Renal pelvis (tissue), 12 donors: ENCODE measurements at places on chromosomes 16 and 17. TPM values are rescaled to one million over a fixed set of nuclear protein-coding genes. Genes with fewer than 3 reads are reported as not detected.
A peak's percentile ranks its signal among the peaks of the same experiment; 100 is the strongest.

The CDRT4 gene
- 7.8 TPM for polyA plus RNA-seq

The DOC2B gene
- 73.7 TPM for polyA plus RNA-seq

- DNase-seq, result no peak
Measured at GRCh38 chr16:79473456-79473855, 127.1 kb downstream of the MAF start.

- DNase-seq, result peak; percentile 87
Measured at GRCh38 chr16:24609740-24610415, 70.5 kb downstream of the RBBP6 start.

GRCh38 chr17:1916316-1916715, 86.5 kb downstream of the RPA1 start:
- DNase-seq, result no peak

- no peak for DNase-seq
Measured at GRCh38 chr16:31718998-31719397, 154.6 kb upstream of the ZNF267 start.
